COR-L47 (cell line): ENCODE measurements at places on chromosomes 1 and 21.

- no peak for DNase-seq
These were observed 6.4 kb upstream of the RAB4A start for GRCh38 chr1:229264487-229264886.

- no peak for DNase-seq
These were observed 6.4 kb downstream of the OR2C3 start for GRCh38 chr1:247529771-247530355.

- peak; percentile 20 for DNase-seq
These were observed 330.9 kb downstream of the S1PR1 start for GRCh38 chr1:101567582-101568189.

DNA sequence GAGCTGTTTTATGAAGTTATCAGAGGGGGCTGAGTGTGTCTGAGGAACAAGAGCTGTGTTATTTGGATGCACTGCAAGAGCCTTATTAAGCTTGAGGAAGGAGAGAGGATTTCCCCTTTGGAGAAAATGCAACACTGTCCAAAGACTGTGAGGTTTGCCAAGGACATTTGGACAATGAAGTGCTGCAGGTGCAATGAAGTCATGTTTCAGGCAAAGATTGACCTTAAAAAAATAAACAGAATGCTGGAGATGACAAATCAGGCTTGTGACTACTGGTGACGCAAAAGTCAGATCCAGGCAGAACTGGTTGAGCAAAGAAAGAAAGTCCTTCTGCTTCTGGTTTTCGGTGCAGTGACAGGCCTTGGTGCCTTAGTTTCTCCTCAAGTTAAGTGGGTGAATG lies 125.2 kb upstream of the KIAA0040 start:
- no peak for DNase-seq

DNA sequence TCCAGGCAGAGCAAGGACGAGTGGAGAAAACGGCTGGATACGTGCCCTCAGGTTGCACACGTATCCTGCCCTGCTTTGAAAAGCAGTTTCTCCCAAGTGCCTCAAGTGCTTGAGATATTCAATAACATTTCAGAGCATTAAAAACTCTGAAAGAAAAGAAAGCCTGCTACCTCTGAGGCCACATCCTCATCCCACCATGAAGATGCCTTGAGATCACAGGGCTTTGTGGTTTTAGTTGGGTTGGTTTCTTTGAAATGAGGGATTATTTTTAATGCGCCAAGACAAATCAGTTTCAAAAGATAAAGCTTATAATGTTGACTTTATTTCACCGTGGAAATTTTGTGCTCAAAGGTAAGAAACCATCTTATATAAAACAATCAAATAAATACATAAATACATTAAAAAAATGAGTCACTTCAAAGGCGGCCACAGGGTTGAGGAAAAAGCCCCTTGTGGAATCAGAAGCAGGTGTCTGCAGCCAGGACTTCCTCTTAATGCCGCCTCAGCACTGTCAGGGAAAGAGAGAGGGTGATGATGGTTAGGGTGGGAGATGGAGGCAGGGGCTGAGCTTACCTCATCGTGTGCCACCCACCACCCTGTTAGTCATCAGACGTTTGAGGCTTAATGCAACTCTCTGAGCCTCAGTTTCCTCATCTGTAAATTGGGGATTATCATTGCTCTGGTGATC lies 1.4 kb downstream of the NPPB start:
- DNase-seq: no peak

DNA sequence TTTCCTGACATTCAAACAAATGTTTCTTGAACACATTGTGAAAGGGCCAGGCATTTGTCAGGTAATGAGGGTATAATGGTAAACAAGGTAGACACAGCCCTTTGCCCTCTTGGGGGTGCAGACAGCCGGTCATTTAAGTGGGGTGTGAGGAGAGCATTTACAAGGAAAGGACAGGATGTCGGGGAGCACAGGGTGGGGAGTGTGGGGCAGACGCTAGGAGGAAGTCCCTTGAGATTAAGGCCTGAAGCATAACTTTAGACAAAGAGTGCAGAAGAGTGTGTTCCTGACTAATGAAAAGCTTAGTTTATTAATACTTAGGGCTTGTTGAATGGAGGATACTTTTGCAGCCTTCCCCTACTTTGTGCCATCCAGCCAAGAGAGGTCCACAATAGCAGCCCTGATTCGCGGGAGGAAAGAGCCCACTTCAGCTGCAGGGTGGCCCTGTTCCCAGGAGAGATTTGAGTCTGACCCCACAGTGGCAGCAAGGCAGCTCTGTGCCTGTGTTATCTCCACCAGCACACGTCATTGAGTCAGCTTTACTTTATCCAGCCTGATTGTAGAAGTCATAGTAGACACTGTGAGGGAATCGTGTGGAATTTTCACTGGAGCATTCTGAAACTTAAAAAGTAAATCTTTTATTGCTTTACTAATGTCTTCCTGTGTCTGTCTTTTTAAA lies 35.1 kb downstream of the MPZL1 start:
- DNase-seq: no peak

GRCh38 chr1:220843481-220844011 lies 35.7 kb upstream of the HLX start:
- no peak for DNase-seq

GRCh38 chr21:29164323-29164942 lies 34.0 kb downstream of the MAP3K7CL start:
- peak; percentile 41 for DNase-seq

GRCh38 chr1:197837911-197838310 lies 62.6 kb upstream of the DENND1B start:
- no peak for DNase-seq

- DNase-seq: no peak
These were observed 44.8 kb downstream of the USP25 start for GRCh38 chr21:15774590-15774989.

- peak; percentile 24 for DNase-seq
These were observed 2.4 kb upstream of the TARS2 start for GRCh38 chr1:150484861-150485260.

GRCh38 chr1:18262726-18263125 lies 155.1 kb downstream of the IGSF21 start:
- DNase-seq: no peak

DNA sequence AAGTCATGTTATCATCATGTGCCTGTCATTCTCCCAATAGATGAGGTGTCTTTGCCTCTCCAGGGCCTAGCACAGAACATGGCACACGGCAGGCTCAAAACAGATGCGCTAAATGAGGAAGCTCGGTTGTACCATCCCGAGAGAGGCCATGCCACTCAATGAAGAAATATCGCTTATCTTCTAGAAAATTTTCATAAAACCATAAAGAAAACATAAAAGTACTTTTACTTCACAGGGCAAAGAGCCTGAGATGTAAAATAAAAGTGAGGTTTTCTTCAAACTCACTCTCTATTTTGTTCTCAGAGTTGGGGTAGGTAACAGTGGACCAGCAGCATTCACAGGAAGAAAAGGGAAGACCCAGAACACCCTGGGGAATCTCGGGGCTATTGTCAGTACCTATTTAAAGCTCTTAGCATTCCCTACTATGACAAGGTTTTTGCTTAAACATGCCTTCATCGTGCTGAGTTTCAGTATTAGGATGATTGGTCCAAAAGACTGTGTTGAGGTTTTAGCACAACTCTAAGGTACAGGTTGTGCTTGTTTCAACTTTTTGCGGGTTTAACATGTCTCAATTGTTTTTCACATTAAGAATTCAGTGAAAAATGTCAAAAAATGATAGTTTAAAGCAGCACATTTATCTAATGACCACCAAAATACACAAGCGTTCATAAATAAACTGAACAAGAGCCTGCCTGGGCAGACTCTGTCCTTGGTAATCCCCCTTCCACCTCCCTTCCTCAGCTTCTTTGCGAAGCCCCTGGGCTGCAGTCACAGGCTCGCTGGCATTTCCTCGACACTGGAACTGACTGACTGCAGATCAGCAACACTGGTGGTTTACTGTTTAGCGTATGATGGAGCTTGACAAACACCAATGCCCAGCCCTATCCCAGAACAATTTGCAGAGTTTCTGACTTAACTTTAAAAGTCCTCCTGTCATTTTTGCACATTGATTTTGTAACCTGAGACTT lies 55.6 kb downstream of the COQ8A start:
- DNase-seq: no peak

GRCh38 chr21:42570841-42571387 lies 57.3 kb downstream of the SLC37A1 start:
- peak; percentile 96 for DNase-seq

- DNase-seq: no peak
These were observed 9.5 kb downstream of the EDEM3 start for GRCh38 chr1:184745110-184745509.

DNA sequence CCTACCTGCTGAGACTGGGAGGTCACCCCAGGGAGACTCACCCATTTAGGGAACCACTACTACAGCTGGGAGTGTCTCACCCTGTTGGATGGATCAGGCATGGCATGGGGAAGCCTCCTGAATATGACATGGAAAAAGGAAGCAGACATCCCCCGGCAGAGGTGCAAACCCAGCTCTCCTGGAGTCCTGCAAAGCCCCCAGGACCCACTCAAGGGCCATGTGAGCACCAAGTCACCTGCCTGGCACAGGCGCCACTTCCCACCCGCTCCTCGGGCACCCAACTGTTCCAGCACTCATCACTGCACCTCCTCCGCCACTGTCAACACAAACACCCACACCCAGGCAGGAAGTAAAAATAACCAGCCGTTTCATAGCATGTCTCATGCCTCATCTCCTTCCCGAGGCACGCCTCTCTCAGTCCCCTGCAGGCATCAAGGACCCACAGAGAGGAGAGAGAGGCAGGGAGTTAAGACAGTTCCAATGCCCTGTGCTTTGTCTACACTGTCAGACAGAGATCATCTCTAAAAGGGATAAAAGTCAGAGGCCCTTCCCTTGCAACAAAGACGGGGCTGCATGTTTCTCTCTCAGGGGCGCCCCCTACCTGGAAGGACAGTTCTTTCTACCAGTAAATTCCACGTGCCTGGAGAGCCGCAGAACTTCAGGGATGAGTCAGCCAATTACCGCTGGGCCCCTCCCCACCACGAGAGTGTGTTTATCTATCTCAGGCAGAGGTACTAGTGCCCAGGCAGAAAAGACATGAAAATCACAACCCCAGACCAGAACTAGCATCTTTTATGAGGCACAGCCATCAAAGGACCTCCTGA lies 150.1 kb upstream of the SOD1 start:
- DNase-seq: peak; percentile 74

DNA sequence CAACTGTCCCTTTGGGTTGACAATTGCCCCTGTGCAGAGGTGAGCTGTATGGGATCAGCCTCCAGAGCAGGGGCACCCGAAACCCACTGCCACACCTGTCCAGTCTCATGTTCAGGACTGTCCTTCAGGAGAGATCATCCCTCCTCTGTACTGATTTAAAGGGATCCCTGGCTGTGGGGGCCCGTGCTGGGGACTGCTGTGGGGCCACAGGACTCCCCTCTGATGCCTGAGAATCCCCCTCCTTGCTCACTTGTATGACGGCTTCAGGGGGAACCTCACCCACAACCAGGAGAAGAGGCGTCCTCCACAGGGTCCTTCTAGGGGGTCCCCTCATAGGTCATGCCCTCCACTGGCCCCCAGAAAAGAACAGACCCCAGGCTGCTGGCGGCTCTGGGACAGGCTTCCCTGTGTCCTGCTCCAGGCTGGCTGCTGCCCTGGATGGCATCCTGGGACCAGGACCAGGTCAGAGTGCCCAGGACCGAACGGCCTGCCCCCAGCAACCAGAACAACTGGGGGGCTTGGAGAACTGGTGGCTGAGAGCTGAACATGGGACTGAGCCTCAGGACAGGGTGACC lies 77.5 kb upstream of the ACTRT2 start:
- no peak for DNase-seq

- no peak for DNase-seq
These were observed 672.8 kb downstream of the PTPRC start for GRCh38 chr1:199311478-199312262.

DNA sequence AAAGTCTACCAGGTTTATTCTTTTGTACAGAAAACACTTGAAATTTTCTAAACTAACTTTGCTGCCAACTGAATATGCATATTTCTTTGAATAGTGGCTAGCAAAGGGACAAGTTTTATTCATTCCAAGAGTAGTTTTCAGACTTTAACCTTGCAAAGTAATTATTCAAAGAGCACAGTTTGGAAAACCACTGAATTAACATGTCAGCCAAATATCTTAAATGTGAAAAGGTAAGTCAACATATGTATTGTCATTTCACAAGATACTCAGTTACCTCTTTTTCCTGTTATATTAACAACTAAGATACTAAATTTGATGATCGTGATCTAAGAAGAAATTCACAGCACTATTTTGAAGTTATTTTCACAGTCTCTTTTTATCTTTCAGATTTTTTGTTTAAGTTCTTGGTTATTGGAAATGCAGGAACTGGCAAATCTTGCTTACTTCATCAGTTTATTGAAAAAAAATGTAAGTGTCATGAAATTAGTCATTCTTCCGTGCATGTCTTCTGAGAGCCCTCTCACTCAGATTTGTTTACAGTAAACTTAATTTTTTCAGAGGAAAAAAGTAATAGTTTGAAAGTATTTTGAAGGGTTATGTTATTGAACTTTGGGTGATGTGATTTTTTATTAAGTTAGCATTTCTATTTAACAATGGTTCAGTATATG lies 15.3 kb downstream of the RAB4A start:
- DNase-seq: no peak

GRCh38 chr1:104092698-104093097 lies 343.0 kb downstream of the AMY1C start:
- peak; percentile 63 for DNase-seq

DNA sequence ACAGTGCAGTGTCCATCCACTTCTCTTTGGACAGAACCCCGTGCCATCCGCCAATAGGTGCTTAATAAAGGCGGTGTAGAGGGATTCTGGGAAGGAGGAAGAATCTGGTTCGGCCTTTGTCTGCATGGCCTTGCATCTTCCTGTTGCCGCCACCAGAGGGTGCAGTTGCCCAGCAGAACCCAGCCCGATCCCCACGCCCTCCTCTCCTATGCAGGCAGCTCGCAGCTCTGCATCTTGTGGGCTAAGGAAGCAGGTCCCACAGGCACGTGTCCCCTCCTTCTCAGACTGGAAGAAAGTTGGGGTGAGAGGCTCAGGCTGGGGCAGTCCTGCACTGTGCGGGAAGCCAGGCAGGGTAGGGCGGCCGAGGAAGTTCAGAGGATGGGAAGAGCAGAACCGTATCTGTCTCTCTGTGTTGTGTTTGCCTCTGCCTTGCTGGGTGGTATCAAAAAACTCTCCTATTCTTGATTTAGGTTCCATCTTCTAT lies 20.8 kb downstream of the NAV1 start:
- peak; percentile 78 for DNase-seq

- DNase-seq: no peak
These were observed 11.4 kb upstream of the TSNAX start for GRCh38 chr1:231517076-231517475.

- DNase-seq: no peak
These were observed 40.5 kb upstream of the IFNAR2 start for GRCh38 chr21:33189237-33189636.

GRCh38 chr1:76668046-76668445 lies 199.2 kb upstream of the ST6GALNAC5 start:
- no peak for DNase-seq
